Stimulated activated CD8-positive, alpha-beta memory T cell treated with anti-CD3 and anti-CD28 coated beads, Interleukin-15, amount 100 ng/mL, for 4 hours (primary cell): ENCODE measurements at places on chromosomes 5 and 9.

DNA sequence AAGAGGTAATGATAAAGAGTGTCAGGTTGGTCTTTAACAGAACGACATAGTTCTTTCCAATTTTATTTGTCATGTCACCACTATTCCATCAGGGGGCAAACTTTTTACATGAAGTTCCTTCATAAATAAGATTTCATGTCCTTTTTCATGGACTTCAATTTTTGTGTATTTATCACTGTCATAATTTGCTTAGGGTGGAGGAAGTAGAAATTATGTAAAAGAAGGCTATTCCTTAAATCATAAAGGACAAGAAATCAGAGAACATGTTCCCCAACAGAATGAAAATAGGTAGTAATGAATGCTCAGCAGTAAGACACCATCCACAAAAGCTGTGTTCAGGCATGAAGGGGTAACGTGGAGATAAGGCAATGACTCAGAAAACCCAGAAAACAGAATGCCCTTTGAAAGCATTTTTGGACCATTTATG, 72.7 kb downstream of the ZFAND5 start:
- DNase-seq: no peak

DNA sequence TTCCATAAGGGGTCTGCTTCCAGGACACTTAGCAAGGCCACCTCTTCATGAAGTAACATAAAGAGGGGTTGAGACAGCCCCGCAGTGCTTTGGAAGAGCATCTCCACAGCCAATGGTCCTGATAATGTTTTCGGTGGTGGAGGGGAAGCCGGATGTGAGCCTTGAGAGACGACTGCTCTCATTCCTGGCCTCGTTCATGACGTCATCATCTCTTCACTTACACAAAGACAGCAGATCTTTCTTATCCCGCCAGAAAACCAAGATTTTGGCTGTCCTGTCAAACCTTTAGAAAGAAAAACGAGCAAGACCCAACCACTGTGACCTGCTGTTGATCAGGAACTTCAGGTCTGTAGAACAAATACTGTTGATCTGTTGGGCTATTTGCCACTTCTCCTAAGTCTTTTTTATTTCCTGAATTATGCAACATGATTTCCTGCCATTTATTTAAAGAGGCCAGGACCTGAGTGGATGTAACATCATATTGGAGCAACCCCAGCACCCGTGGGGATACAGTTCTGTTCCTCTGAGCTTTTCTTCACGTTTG, 89.0 kb upstream of the IRX2 start:
- DNase-seq: no peak

DNA sequence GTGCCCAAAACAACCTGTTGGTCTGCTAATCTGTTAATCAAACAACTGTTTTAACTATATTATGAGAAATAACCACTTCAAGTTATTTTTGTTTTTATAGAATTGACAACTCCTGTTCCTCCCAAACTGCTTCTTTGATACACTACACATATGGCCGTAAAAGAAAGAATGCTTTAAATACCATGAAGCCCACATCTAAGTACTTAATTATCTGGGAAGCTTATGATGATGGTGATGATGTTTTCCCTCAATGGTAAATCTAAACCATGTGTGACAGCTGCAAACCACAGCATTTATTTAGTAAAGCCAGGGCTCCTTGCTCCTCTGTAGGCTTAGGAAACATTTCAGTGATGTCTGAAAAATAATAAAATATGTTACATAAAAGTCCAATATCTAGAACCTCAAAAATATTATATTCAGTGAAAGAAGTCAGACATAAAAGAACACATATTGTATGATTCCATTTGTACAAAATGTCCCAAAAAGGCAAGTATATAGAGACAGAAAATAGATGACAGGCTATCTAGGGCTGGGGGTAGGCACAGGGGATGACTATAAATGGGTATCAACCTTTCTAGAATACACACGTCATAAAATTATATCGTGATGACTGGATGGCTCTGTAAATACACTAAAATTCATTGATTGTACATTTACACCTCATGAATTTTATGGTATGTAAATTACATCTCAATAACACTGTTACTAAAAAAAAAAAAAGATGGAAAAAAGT, 154.1 kb downstream of the EFNA5 start:
- DNase-seq: no peak

GRCh38 chr5:138177941-138178515, 402 bp downstream of the BRD8 start:
- no peak for DNase-seq

DNA sequence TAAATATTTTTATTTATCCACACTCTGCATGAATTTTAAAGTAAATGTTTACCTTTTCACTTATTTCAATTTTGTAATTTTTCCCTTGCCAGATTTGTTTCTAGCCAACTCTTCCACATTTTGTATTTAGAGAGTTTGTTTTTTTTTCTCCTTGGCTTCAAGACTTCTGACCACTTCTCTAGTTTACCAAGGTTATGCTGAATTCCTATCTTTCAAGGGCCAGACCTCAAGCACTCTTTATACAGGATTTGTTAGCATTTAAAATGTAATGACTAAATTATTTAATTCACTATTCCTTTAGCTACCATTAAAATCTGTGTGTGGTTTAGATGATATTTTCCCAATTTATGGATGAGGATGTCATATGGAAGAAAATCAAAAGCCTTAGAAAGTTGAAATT, 42.5 kb downstream of the MEF2C start:
- DNase-seq: no peak

- no peak for DNase-seq
Measured at GRCh38 chr9:123344192-123344949, 11.6 kb upstream of the CRB2 start.

- no peak for DNase-seq
Measured at GRCh38 chr9:89814340-89815040, 209.7 kb downstream of the GADD45G start.

GRCh38 chr5:73304381-73304780, 131.4 kb downstream of the TMEM174 start:
- no peak for DNase-seq

DNA sequence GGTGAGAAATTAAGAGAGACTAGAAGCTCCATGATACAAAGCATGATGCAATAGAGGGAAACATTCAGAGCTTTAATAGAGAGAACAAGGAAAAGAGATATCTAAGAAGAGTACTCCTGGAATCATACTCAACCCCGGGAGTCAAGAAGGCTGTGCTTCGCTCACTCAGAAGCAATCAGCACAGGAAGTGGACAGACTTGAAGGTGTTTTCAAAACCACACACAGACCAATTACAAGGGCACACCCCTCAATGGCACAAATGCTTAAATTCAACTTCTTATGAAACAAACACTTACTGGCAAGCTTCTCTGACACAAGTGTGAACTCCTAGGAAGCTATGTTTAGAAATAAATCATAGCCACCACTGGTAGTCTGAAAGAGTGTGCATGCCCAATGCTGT, 462.3 kb downstream of the GABRG2 start:
- no peak for DNase-seq

DNA sequence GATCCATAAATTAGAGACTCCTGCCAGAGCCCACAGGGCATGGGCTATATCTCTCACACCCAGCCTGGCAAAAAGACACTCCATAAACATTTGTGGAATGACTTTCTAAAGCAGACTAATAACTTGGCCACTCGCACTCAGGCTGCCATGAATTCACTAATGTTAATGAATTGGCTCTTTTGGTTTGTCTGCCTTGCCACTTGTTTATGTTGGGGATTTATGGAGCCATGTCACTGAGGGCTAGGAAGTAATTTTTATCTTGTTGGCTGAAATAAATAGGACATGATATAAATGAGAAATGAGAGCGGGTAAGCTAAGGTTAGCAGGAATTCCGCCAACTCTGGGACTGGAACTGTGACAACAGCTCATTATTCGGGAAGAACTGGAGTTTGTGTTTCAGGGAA, 55.2 kb downstream of the DROSHA start:
- DNase-seq: no peak

- DNase-seq: no peak
Measured at GRCh38 chr5:40484495-40484894, 195.2 kb upstream of the PTGER4 start.

- DNase-seq: no peak
Measured at GRCh38 chr5:122673343-122673742, 101.5 kb upstream of the SNX2 start.

DNA sequence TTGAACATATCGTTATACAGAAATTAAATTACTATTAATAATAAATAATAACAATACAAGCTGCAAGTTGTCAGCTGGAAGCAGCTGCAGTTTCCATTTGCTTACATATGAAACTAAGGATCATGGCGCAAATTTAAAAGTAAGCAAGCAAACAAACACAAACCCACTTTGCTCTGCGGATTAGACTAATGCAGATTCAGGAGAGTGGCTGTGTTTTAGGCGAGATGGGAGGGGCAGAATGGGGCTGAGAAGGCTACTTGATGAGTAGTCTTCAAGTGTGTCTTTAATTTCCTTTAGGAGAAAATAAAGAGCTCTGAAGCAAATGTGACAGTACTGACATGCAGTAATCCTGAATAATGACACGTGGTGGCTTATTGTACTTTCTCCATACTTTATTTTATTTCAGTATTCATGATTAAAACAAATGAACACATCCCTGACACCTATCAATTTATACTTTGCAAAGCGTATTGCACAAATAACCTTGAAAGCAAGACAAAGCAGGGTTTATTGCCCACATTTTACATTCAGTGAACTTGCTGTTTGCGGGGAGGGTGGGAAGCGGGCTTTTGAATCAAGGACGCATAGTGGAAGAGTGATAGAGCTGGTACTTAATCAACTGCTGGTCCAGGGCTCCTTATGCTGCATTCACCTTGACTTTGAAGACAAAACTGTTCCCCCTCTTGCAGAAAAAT, 221.4 kb upstream of the TRIM32 start:
- no peak for DNase-seq

GRCh38 chr5:111762895-111763294, 5.9 kb upstream of the NREP start:
- no peak for DNase-seq

DNA sequence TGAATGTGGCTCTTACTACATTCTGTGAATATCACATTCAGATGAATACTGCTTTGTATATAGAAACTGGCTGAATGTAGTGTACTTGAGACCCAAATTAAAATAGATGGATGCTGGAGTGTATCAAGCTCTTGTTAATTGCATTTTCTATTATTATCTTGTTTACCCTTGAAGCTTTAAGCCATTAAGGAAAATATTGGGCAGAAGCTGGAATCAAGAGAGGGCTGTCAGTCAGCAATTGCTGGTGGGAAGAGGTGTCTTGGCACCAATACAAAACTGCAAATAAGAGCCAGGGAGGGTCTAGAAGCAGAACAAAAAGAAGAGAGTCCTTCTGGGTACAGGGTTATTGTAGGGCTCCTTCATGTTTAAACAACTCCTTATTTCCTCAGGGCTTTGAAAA, 38.8 kb downstream of the MUSK start:
- DNase-seq: no peak

DNA sequence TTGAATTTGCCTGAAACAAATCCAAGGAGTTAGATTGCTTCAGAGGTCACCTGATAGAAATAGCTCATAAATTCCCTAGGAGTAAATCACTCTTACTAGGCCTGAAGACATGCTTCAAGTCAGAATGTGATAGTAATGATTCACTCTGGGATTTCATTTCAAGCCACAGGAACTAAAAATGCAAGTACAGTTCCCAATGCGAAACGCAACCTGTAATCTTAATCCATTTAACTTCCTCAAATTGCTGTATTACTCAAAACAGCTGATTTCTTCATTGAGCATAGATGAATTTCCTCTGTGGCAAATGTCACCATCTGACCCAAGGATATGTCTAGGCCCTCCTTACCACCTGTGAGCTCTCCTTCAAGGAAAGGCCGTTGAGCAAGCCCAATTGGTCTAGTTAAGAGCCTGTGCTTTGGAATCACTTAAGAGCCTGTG, 32.1 kb upstream of the IL6ST start:
- DNase-seq: no peak

GRCh38 chr9:131622523-131622922, 77.2 kb downstream of the PRRT1B start:
- DNase-seq: no peak

- no peak for DNase-seq
Measured at GRCh38 chr5:140381972-140382371, 19.7 kb upstream of the ANKHD1 start.

- DNase-seq: no peak
Measured at GRCh38 chr5:39970117-39970798, 545.5 kb upstream of the DAB2 start.

- DNase-seq: no peak
Measured at GRCh38 chr9:18864516-18864915, 168.5 kb downstream of the SAXO1 start.

- DNase-seq: no peak
Measured at GRCh38 chr9:113669522-113670115, 206.1 kb downstream of the RGS3 start.

- no peak for DNase-seq
Measured at GRCh38 chr9:125467116-125467740, 205.6 kb downstream of the GAPVD1 start.

DNA sequence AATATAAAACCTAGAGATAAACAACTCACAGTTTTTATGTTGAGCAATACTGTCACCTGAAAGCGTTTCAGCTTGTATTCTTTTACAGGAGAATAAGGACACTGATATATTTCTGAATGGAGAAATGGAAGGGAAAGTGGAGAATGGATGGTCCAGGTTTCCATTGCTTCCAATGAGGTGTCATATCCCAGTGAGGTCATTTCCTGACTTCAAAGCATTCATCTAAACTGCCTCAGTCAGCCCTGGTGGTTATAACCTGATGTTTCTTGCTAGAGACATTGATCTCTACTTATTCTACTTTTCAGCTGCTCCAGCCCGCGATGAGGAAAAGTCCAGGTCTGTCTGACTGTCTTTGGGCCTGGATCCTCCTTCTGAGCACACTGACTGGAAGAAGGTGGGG, 2.6 kb downstream of the GABRA1 start:
- DNase-seq: no peak

- DNase-seq: no peak
Measured at GRCh38 chr5:16137177-16137576, 42.4 kb downstream of the MARCHF11 start.

DNA sequence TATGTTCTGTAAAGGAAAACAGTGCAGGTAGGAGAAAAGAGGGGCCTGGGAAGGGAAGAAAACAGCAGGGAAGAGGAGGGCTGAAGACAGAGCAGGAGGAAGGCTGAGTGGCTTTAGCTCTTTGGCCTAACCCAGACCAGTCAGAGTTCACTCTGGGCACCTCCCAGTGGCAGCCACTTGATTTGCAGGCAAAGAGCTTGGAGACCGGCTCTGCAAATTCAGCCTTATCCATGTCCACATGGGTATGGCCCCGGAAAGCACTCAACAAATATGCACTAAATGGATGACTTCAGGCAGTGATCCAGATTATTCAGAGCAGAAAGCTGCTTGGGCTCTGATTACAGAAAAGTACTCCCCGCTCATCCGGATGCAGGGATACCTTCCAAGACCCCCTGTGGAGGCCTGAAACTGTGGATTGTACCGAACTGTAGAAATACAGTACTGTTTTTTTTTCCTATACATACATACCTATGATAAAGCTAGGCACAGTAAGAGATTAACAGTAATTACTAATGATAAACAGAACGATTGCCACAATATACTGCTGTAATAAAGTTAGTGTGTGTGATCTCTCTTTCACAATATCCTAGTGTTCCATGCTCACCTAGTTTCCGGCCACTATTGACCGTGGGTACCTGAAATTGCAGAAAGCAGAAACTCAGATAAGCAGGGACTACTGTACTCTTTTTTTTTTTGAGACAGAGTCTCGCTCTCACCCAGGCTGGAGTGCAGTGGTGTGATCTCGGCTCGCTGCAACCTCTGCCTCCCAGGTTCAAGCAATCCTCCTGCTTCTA, 4.6 kb upstream of the RNU6ATAC start:
- no peak for DNase-seq

- no peak for DNase-seq
Measured at GRCh38 chr9:38009990-38010389, 59.0 kb downstream of the SHB start.

GRCh38 chr5:65774346-65774745, 52.3 kb downstream of the NLN start:
- no peak for DNase-seq

- no peak for DNase-seq
Measured at GRCh38 chr5:6736106-6736505, 22.9 kb downstream of the TENT4A start.
